ENCODE measurements at places on chromosomes 2 and 18. TPM values are rescaled to one million over a fixed set of nuclear protein-coding genes. Genes with fewer than 3 reads are reported as not detected.

The ANKRD44 gene
- total RNA-seq = 7.6 TPM

The DSG4 gene
- not detected for total RNA-seq

The ASAP2 gene
- total RNA-seq = 27.3 TPM

The LIPG gene
- total RNA-seq = 32.9 TPM

The EFR3B gene
- 0.18 TPM for total RNA-seq

The DLGAP1 gene
- 0.65 TPM for total RNA-seq

The SLC4A3 gene
- 6.3 TPM for total RNA-seq

The WNT6 gene
- total RNA-seq = not detected

The ERBB4 gene
- total RNA-seq = not detected

The MC2R gene
- total RNA-seq = not detected

The CHRNG gene
- total RNA-seq = not detected

The CIDEA gene
- not detected for total RNA-seq

The SCG2 gene
- total RNA-seq = 2.3 TPM

The ADGRF3 gene
- total RNA-seq = not detected

The COL4A4 gene
- 45.2 TPM for total RNA-seq

The TNFAIP6 gene
- total RNA-seq = 49.1 TPM

The DUSP11 gene
- total RNA-seq = 30.5 TPM

The DSG1 gene
- not detected for total RNA-seq

The SLC5A7 gene
- not detected for total RNA-seq

The MAP4K3 gene
- 29.2 TPM for total RNA-seq

The DGUOK gene
- 85.1 TPM for total RNA-seq

The DUSP2 gene
- total RNA-seq = 1.8 TPM

The RAB11FIP5 gene
- 40.7 TPM for total RNA-seq

The METTL8 gene
- total RNA-seq = 23.7 TPM

The SLC9A4 gene
- not detected for total RNA-seq

The GNAL gene
- total RNA-seq = 0.72 TPM

The TLX2 gene
- total RNA-seq = not detected

The BMP10 gene
- total RNA-seq = not detected
